IMR-90 (cell line): ENCODE measurements at places on chromosomes 13 and 19. TPM values are rescaled to one million over a fixed set of nuclear protein-coding genes. Genes with fewer than 3 reads are reported as not detected.

GRCh38 chr13:35014606-35015213 is 72.6 kb downstream of the NBEA start:
- no peak for DNase-seq

DNA sequence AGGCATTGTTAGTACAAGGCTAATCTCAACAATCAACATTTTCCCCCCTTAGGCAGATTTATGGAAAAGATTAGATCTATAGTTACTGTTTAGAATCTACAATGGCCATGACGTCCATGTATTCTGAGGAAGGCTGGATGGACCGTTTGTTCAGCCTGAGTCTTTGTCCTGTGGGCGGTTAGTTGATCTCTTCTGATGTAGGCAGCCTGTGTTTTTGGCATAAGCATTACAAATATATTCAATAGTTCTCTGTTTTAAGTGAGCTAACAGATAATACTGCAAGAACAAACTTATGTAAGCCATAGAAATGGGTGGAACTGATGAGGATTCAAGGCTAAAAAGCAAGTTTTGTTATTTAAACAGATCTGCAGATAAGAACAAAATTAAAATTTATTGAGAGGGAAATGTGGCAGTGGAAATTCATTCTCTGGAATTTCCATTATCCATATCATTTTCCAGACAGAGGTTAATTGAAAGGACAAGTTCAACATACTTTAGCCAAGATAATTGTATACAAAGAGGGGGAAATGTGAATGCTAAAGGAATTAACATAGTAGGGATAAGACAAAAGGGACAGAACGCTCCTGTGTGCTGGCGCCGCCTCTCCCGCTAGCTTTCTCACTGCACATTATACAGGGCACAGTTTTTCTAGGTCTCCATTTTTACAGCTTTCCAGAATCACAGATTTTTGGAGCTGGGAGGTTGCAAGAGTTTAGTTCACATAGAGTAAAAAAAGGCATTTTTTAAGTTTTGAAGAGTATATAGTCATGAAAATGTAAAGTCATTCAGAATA is 48.6 kb downstream of the FAM124A start:
- DNase-seq, result no peak

- DNase-seq, result no peak
Measured at GRCh38 chr19:50252111-50252886, 48.9 kb downstream of the MYH14 start.

DNA sequence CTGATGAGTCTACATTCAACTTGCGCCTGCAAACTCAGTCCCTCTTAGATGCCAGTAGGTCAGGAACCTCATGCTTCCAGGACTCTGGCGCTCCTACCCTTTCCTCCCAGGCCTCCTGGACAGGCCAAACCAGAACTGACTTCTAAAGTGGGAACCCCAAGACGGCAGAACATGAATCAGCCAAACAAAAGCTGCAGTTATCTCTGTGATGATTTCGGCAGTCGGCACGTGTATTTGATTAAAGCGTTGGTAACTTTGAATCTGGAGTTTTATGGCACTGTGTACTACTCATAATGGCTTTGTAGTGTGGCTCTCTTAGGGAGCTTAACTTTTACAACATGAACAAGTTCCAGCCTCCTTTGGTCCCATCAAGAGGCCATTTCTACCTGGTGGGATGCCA is 13.7 kb downstream of the ACTN4 start:
- DNase-seq, result no peak

GRCh38 chr13:100511466-100511865 is 77.1 kb downstream of the GGACT start:
- DNase-seq, result no peak

- no peak for DNase-seq
Measured at GRCh38 chr13:31105856-31106255, 55.8 kb downstream of the HSPH1 start.

DNA sequence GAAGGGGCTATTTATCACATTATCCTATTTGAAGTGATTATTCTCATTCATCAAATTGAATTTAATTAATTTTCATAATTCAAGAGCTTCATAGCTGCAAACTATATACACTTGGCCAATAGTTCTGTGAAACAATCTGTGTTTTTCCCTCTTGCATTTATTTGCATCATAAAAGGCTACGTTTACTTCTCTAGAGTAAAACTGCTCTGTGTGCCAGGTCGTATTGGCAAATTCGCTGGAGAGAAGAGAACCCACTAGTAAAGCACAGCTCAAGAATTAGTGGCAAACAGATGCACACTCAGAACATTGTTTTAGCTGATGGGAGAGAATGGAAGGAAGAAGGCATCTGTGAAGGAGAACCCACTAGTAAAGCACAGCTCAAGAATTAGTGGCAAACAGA is 81.8 kb downstream of the CYSLTR2 start:
- DNase-seq, result no peak

DNA sequence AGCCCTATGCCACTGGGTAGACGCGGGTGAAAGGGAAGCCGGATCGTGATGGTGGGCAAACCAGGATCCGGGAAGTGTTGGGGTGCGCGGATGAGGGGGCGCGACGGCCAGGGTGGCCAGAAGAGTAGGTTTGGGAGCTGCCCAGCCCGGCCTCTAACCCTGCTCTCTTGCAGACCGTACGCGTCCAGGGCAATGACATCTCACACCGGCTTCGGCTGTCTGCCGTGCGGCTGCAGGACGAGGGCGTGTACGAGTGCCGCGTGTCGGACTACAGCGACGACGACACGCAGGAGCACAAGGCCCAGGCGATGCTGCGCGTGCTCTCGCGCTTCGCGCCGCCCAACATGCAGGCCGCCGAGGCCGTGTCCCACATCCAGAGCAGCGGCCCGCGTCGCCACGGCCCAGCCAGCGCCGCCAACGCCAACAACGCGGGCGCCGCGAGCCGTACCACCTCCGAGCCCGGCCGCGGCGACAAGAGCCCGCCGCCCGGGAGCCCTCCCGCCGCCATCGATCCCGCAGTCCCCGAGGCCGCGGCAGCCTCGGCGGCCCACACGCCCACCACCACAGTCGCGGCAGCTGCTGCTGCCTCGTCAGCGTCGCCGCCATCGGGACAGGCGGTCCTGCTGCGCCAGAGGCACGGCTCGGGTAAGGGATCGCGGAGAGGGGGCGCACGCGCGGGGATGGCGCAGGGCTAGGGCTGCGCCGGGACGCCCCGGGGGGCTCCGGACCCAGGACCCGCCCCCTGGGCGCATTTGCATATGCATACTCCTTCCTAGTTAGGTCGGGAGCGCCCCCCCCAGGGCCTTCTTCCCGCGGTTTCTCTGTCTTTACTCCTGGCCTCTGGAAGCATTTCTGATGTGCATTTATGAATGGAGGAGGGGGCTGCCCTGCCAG is 4.1 kb downstream of the VSTM2B start:
- DNase-seq, result no peak

GRCh38 chr13:73335210-73335609 is 276.4 kb downstream of the KLF5 start:
- DNase-seq, result peak; percentile 65

GRCh38 chr19:11067356-11068113 is 21.7 kb upstream of the LDLR start:
- peak; percentile 41 for DNase-seq

Gene TSKS
- total RNA-seq, result not detected in 2 replicates

Gene DENND1C
- not detected in 2 replicates for total RNA-seq
